GF-D8 (cell line): ENCODE measurements at places on chromosomes 11 and 22.

DNA sequence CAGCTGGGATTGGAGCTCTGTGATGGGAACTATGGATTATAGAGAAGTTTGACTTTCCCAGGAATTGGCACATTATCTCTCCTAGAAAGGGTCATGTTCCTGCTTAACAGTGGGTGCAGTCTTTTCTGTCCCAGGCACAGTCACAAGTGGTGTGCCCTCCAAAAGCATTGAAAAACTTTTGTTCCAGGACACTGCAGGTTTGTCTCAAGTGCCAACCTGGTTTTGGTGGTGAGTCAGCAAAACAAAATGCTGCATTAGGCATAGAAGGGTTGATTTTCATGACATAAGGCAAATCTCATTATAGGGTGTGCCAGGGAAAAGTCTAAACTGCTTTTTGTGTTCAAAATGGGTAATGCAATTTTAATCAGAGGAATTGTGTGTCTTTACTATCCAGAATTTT lies 4.9 kb downstream of the HTATIP2 start:
- no peak for DNase-seq

GRCh38 chr22:45948081-45948648 lies 28.8 kb downstream of the WNT7B start:
- DNase-seq = no peak

GRCh38 chr11:119249671-119250010 lies 43.5 kb downstream of the CBL start:
- no peak for DNase-seq

DNA sequence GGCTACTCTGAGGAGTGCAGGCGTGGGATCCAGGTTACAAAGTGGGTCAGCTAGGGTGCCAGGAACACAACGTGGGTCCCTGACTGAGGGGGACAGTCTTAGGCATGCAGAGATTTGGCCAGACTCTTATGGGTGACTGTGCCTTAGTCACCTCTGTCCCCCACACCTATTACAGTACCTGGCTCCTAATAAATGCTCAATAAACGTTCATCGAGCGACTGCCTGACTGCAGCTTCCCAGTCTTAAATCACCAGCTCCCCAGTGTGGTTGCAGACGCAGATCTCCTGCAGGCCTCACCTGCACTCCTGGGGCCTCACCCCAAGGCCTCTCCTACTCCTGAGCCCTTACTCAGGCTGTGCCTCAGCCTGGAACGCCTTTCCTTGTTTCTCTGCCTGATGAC lies 3.2 kb upstream of the SUN2 start:
- no peak for DNase-seq

DNA sequence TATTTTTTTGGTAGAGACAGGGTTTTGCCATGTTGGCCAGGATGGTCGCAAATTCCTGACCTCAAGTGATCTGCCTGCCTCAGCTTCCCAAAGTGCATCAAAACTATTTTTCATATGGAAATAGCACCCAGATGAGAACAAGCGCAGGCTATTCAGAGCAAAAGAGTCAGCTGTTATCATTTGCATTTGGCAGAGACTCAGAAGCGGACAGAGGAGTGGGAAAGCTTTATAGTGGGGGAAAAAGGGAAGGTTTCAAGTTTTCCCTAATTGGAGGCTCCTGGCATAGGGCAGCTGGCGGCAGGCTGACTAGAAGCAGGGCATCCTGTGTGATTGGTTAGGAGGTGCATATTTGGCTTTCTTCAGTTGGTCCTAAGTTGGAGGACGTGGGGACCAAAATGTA lies 20.2 kb downstream of the ATG13 start:
- no peak for DNase-seq

GRCh38 chr11:41189701-41190436 lies 269.6 kb downstream of the LRRC4C start:
- no peak for DNase-seq

GRCh38 chr11:126124231-126124661 lies 61.6 kb upstream of the CDON start:
- no peak for DNase-seq

DNA sequence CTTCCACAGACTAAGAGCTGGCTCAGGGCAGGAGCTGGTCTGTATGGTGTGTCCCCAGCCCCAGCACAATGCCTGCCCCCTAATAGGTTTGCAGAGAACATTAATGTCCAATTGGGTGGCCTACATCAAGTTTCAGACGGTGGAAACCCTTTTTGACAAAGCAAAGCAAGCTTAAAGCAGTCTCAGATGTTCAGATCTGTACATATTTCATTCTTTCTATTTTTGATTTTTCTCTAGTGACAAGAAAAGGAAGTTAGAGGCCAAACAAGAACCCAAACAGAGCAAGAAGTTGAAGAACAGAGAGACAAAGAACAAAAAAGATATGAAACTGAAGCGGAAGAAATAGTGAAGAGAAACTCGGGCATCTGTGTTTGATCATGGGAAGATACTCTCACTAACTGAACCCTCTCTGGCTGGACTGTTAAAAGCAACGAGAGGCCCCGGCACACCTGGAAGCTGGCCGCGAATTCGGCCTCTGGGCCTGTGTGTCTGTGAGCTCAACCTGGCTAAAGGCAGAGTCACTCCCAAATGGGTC lies 40.5 kb downstream of the NAT10 start:
- no peak for DNase-seq

DNA sequence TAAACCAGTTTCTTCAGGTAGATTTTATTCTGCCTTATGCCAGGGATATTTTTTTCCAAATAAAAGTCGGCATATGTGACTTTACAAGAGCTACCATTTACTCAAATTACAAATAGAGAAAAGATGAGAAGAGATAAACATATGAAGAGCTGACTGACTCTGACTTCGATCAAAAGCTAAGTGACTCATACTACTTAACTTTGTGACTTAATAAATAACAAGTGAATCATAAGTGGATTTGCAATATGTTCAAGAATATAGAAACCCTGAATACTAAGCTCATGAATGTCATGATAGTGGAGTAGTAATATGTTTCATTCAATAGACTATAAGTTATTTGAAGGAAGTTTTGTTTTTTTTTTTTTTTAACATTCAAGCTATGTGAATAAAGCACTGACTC lies 130.5 kb upstream of the ANO3 start:
- DNase-seq = no peak

- DNase-seq = no peak
Measured at GRCh38 chr11:115391160-115391559, 113.1 kb downstream of the CADM1 start.

DNA sequence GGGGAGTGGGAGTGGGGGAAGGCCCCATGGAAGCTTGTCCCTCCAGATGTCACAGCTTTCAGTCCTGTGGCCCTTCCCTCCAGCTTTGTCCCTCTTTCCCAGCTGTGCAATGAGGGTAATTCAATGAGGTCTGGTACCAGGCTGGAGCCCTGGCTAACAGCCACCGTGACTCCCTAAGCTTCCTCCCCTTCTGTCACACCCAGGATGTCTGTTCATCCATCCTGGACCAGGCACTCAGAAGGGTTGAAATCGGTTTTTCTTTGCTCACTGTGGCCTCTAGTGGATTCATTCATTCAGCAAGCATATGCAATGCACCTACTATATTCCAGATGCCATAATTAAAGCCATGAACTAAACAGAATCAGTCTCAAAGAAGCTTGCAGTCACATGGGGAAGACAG lies 38.7 kb downstream of the SYT13 start:
- no peak for DNase-seq

DNA sequence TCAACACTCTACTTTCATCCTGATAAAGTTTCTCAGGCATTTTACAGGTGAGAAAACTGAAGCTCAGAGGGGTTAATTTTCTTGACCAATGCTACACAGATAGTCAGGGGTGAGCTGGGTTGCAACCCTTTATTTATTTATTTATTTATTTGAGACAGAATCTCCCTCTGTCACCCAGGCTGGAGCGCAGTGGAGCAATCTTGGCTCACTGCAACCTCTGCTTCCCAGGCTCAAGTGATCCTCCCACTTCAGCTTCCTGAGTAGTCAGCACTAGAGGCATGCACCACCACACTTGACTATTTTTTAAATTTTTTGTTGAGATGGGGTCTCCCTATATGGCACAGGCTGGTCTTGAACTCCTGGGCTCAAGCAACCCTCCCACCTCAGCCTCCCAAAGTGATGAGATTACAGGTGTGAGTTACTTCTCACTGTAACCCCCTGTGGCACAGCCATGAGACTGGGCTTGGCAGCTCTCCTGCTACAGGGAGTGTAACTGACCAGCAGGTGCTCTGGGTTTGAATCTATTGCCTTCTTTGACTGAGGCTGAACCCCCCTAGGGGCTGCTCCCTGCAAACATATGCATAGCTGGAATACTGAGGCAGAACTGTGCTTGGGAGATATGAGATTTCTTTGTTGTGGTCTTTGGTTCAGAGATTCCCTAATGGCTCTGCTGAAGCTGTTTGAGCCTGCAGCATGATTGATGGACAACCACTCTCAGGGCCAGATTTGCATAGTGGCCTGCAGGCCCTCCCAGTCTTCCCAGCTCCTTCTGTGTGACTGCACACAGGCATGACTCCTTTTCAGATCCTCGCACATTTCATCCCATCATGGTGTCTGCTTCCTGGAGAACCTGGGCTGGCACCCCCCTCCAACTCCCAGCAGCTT lies 6.1 kb downstream of the C11orf96 start:
- DNase-seq = no peak

- no peak for DNase-seq
Measured at GRCh38 chr11:20668844-20669819, at the start of gene NELL1. NELL1 (plus strand) TSS chr11:20669586.

DNA sequence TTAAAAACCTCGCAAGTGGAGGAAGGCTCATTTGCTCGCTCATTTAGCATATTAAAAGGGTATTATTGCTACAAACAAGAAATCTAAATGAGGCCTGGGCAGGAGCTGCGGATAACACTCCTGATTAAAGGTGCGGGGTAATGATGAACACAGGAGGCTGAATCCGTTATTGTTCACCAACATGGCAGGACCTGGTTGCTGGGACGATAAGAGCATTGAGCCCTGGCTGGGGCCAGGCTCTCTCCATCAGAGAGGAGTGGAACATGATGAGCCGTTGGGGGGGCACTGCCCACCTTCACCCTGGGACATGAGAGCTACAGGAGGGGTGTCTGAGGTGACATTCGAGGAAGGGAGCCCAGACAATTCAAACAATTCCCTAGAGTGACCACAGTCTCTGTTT lies 211.7 kb downstream of the NXPE2 start:
- no peak for DNase-seq

- DNase-seq = no peak
Measured at GRCh38 chr11:45021692-45022141, 71.0 kb upstream of the TP53I11 start.

DNA sequence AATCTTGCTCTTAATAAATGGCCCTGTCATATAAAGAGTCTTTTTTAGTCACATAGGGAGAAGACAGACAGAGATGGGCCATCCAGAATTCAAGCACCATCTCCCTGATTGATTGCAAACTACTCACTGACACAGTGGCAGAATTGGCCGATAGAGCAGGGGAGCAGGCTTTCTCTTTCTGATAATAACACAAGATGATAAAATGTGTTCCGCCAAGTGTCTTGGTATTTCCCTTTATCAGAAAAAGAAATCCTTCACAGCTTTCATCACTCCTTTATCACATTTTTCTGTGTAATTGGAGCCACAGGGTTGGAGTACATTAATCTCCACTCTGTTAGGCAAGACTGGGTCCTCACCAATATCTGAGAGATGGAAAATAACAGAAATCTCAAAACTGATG lies 406.0 kb downstream of the TMEM135 start:
- DNase-seq = no peak

DNA sequence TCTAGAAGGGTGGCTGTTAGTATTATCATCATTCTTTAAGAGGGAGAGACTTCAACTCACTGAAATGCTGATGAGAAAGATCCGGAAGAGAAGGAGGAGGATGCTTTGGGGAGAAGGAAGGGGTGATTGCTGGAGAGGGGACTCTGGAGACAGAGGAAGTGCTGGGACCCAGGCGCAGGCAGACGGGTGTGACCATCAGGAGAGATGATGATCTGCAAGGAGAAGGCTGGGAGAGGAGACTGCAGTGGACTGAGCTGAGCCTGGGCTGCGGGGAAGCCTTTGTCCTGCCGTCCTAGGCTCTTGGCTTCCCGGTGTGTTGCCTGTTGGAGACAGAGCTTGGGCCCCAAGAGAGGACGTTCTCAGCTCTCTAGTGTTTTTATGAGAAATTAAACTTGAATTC lies 22.6 kb downstream of the RASD2 start:
- DNase-seq = no peak

- no peak for DNase-seq
Measured at GRCh38 chr11:19365743-19366410, 125.1 kb upstream of the E2F8 start.

DNA sequence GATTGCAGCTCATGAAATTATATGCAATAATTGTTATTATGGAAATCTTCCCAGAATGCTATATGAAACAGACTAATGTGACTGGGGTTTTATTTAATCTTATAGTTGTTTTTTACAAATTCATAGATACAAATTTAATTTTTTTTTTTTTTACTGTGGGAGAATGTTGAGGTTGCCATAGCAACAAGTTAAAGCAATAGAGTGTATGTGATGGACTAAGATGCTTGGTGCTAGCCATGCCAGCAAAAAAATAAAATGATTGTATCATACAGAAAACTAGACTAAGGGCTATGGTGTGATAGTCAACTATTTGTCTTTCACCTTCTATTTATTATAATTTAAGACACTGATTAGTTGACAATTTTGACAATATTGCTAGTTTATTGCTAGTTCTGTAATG lies 163.2 kb upstream of the BLID start:
- DNase-seq = no peak

- DNase-seq = no peak
Measured at GRCh38 chr11:75734491-75735180, 17.0 kb downstream of the MOGAT2 start.

DNA sequence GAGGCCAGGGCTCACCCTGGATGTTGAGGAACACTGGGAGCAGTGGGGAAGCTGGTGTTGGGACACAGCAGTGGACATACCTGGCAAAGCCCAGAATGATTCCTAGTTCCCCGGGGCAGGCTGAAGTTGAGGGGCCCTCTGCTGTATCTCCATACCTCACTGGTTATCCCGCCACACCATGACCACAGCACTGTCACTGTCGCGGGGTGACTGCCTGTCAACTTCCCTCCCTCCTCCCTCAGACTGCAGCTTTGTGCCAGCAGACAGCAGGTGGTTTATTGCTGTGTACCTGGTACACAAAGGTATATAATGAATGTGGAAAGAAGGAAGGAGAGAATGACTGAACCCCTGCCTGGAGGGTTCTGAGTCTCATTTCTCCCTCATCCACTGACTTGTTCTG lies 318.7 kb downstream of the TMEM135 start:
- DNase-seq = no peak

- no peak for DNase-seq
Measured at GRCh38 chr11:133323354-133323753, 208.9 kb downstream of the OPCML start.
